ENCODE measurements at places on chromosomes 13 and 19.

DNA sequence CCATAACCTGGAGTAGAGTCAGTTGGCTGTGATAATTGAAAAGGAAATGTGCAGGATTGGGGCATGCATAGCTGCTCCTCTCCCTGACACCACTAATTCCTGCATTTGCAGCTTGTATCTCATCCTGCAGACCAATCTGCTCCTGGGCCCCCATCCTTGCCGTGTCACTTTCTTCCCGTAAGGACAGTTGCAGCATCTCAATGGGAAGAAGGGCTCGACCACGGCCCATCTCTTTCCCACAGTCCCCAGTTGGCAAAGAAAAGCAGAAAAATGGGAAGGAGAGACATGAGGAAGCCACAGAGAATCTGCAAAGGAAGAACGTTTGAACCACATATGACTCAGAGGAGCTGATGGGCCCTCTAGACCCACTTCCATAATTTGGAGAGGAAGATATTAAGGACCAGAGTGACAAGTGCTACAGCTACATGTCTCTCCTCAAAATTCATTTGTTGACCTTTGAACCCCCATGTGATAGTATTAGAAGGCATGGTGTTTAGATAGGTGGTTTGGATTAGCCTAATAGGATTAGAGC lies 1.8 kb upstream of the SIGLEC12 start:
- no peak for DNase-seq

- DNase-seq = no peak
Measured at GRCh38 chr13:112073245-112074138, 6.5 kb downstream of the SOX1 start.

GRCh38 chr13:98285852-98286594 lies 109.0 kb upstream of the RNF113B start:
- DNase-seq = no peak

DNA sequence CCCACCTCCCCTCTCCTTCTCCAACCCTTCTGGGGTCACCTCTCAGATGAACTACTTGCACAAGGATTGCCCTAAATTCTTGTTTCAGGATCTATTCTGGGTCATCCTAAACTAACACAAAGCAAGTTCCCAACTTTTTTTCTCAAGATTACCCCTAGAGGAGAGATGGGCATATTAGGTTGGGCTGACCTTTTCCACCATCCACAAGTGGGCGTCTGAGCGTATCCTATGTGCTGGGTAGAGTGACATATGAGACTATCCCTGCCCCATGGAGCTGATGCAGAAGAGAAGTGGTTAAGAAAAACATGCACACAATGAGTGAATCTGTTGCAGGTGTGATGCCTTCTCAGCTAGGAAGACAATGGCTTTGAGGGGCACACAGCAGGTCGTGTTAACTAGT lies 132.7 kb downstream of the CACNA1A start:
- DNase-seq = no peak

DNA sequence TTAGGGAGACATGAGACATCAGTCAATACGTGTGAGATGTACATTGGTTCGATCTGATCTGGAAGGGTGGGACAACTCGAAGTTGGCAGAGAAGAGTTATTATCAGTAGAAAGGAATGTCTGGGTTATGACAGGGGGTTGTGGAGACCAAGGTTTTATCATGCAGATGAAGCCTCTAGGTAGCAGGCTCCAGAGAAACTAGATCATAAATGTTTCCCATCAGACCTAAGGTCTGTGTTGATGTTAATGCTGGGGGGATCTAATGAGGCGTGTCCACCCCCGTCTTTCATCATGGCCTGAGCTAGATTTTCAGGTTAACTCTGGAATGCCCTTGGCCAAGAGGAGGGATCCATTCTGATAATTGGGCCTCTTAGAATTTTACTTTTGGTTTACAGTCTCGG lies 187.0 kb upstream of the KL start:
- no peak for DNase-seq

- no peak for DNase-seq
Measured at GRCh38 chr19:45477186-45477585, 9.4 kb downstream of the FOSB start.
